Osteocyte (in vitro differentiated cells): ENCODE measurements at places on chromosomes 1 and 21. TPM values are rescaled to one million over a fixed set of nuclear protein-coding genes. Genes with fewer than 3 reads are reported as not detected.

DPH5 gene
- total RNA-seq = 49.1 and 51.7 TPM in 2 replicates

FTCD gene
- 2.3 and 2.5 TPM in 2 replicates for total RNA-seq

GRCh38 chr1:28540651-28541050 lies 12.2 kb upstream of the TRNAU1AP start:
- no peak for DNase-seq
- no peak overlapping the region for H3K27ac ChIP-seq
- peaks cover 9% of the 10 kb centered on the region for H3K36me3 ChIP-seq
- H3K27me3 ChIP-seq = no peaks in the 10 kb centered on the region

SLFNL1 gene
- 0.29 and 0.30 TPM in 2 replicates for total RNA-seq

FOXD3 gene
- total RNA-seq = not detected in 2 replicates

- H3K36me3 ChIP-seq = peaks cover 15% of the 10 kb centered on the region
- no peak overlapping the region for H3K27ac ChIP-seq
- H3K4me1 ChIP-seq = peaks cover 29% of the 10 kb centered on the region
- no peaks in the 10 kb centered on the region for H3K27me3 ChIP-seq
- DNase-seq = no peak
Observed at GRCh38 chr1:171739656-171740055, 2.2 kb downstream of the VAMP4 start.

ADAM30 gene
- not detected in 2 replicates for total RNA-seq

GRCh38 chr1:156465747-156466365 lies 34.7 kb downstream of the MEF2D start:
- H3K4me1 ChIP-seq = peaks cover 35% of the 10 kb centered on the region
- peaks cover 21% of the 10 kb centered on the region for H3K36me3 ChIP-seq
- no peaks in the 10 kb centered on the region for H3K27me3 ChIP-seq
- peak overlapping the region; percentile 56 for H3K27ac ChIP-seq
- no peak overlapping the region for H3K4me3 ChIP-seq

FAM43B gene
- total RNA-seq = 0.37 and 0.43 TPM in 2 replicates

GFI1 gene
- 0.11 and 0.18 TPM in 2 replicates for total RNA-seq
